CD4-positive, alpha-beta T cell treated with Interleukin-6 for 4 hours (primary cell): ENCODE measurements at places on chromosomes 12 and 14.

DNA sequence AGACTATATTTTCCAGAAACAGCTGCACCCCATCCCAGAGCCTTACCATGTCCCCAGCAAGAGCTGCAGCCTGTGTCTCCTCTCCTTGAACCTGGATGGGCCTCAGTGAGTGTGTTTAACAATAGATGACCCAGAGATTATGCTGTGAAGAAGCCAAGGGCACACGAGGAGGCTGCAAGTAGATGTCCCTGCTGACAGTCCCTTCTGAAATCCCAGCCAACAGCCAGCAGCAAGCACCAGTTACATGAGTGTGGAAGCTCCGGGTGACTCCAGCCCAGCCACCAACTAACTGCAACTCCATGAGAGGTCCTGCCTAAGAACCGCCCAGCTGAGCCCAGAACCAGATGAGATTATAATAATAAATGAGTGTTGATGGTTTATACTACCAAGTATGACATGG, 191.7 kb downstream of the BCL11B start:
- DNase-seq = no peak

- DNase-seq = no peak
These were observed 219.1 kb downstream of the FBXL14 start for GRCh38 chr12:1375323-1375722.

GRCh38 chr14:85087201-85087600, 442.7 kb upstream of the FLRT2 start:
- DNase-seq = no peak

DNA sequence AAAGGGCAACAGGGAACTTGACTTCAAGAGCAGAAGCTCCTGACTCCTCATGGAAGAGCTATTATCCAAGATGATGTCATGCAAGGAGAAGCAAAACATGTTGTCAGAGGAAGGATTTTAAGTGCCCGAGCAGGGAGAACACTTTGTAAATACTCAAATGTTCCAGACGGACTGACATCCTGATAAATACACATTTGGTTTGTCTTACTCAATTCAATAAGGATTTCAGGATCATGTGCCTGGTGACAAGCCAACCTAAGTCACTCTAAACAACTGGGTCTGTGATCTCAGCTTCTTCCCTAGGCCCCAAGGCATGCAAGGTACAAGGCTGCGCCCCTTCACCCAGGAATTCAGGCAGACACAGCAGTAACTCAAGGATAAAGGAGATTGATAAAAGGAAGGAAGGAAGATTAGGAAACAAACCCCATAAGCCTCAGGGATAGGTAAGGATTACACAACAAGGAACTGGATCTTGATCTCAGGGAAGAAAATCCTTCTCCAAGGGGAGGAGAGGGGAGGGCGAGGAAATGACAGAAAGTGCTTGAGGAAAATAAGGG, 26.8 kb upstream of the CEBPE start:
- DNase-seq = no peak

GRCh38 chr14:24089890-24090289, 4.2 kb upstream of the PCK2 start:
- no peak for DNase-seq

DNA sequence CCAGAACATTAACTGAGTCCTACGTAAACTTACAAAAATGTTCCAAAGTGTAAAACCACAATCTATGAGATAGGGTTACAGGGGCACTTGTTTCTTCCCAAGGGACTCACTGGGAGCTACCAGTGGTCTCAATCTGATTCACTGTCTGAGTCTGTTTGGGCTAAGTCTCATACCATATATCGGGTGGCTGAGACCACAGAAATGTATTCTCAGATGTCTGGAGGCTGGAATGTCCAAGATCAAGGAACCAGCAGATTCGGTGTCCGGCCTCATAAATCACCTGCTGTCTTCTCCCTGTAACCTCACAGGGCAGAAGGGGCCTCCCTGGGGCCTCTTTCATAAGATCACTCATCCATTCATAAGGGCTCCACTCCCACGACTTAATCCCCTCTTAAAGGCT, 616.3 kb upstream of the TMEM132C start:
- no peak for DNase-seq

DNA sequence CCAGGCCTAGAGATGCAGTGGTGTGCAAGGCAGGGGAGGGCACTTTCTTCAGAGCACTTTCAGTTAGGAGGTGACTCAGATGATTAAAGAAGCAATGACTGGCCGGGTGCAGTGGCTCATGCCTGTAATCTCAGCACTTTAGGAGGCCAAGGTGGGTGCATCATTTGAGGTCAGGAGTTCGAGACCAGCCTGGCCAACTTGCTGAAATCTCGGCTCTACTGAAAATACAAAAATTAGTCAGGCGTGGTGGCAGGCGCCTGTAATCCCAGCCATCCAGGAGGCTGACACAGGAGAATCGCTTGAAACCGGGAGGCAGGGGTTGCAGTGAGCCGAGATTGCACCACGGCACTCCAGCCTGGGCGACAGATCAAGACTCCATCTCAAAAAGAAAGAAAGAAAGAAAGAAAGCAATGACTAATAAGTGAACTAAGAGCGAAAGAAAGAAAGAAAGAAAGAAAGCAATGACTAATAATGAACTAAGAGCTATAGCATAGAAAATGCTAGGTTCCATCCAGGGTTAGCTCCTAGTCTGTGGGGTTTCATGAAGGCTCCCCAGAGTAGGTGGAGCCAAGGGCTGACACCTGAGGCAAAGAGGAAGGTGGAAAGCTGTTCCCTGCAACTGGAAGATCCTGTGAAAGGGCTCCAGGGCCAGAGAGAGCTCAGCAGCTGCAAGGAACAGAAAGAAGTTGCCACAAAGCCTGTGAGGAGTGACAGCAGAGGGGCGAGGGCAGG, 334.5 kb downstream of the CACNA1C start:
- no peak for DNase-seq

GRCh38 chr12:76410371-76410770, 62.2 kb upstream of the BBS10 start:
- DNase-seq = no peak

- no peak for DNase-seq
These were observed 184.1 kb downstream of the CCER1 start for GRCh38 chr12:90770861-90771260.

DNA sequence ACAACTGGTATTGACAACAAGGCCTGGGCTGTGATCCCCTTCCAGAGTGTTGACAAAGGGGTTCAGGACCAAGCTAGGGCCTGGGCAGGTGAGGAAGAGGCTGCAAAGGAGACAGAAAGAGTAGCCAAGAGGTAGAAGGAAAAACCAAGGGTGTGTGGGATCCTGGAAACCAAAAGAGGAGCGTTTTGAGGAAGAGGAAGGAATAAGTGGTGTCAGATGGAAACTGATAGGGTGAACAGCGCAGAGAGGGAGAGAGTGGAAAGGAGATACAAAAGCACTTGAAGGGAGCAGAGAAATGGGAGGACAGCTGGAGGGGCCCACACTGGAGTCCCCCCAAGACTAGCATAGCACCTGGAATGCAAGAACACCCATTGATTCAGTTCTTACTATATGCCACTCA, 8.3 kb upstream of the HVCN1 start:
- no peak for DNase-seq

DNA sequence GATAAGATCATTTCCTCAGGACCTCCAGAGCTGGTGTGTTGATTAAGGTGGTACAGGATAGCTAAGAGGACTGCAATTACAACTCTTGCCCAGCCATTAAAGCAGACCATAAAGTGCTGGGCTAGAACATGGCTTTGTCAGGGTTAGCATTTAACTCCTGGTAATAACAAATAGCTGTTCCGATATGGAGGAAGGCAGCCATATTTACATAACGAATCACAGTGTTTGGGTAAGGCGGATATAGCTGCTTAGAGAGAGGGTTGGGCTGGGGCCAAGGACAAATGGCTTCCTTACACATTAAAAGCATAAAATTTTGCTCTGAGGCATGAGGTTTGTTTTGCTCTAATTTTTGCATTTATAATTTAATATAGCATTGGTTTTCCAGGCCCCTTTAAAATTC, 297.7 kb upstream of the DDHD1 start:
- no peak for DNase-seq

- DNase-seq = no peak
These were observed 15.6 kb upstream of the MCRS1 start for GRCh38 chr12:49583366-49584094.
